ENCODE measurements at places on chromosomes 4 and X.
A peak's percentile ranks its signal among the peaks of the same experiment; 100 is the strongest.

- DNase-seq, result peak; percentile 73
Measured at GRCh38 chr4:6200011-6200921, at the start of gene JAKMIP1. JAKMIP1 (minus strand) TSS chr4:6200549; CDS start chr4:6112850, 87,699 bp downstream.

DNA sequence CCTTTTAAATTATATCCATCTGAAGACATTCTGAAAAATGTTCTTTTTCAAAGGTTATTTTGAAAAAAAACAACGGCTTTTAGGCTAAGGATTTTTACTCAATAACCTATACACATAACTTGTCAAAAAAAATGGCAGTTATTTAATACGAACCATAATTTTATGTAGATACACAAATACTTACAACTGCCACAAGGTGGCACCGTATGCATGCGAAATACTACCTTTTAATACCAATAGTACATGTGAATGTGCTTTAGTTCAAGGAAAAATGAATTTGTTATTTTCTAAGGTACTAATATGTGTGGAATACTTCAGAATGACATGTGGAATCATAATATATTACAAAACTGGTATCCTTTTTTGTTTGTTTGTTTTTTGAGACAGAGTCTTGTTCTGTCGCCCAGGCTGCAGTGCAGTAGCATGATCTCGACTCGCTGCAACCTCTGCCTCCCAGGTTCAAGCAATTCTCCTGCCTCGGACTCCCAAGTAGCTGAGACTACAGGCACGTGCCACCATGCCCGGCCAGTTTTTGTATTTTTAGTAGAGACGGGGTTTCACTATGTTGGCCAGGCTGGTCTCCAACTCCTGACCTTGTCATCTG lies 4.6 kb upstream of the MAD2L1 start:
- no peak for DNase-seq

- no peak for DNase-seq
Measured at GRCh38 chrX:14694611-14695010, 165.3 kb downstream of the GLRA2 start.

GRCh38 chr4:88268913-88269312 lies 15.4 kb downstream of the PPM1K start:
- DNase-seq, result no peak

GRCh38 chr4:52675111-52675510 lies 16.0 kb upstream of the USP46 start:
- no peak for DNase-seq

- DNase-seq, result no peak
Measured at GRCh38 chrX:114842181-114842580, 175.2 kb downstream of the IL13RA2 start.

- no peak for DNase-seq
Measured at GRCh38 chrX:10098270-10098713, 58.5 kb upstream of the CLCN4 start.

- DNase-seq, result no peak
Measured at GRCh38 chr4:141387299-141387698, 166.6 kb downstream of the ZNF330 start.

- DNase-seq, result no peak
Measured at GRCh38 chr4:4719436-4719835, 140.0 kb upstream of the MSX1 start.

DNA sequence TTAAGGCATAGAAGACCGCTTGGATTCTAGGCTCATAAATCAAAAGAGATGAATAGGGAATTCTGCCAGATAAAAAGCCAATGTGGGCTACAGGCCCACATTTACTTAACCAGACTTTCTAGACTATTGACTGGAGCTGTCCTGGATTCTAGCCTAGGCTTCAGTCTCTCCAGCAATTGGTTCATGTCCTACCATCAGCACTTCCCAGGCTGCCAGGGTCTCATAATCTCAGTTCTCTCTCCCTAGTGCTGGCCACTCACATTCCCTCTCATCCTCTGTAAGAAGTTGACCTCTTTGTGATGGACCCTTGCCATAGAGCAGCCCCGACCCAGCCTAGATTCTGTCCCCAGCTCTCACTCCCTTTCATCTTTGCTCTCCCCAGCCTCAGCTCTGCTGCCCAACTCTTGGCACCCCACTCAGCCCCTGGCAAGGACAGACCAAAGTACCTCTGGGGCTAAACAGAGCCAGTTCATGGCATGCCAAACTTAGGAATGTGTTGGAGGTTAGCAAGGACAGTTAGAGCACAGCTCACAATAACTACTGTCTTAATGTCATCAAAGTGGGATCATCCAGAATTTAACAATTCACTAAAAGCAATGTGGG lies 396.2 kb downstream of the INPP4B start:
- no peak for DNase-seq

DNA sequence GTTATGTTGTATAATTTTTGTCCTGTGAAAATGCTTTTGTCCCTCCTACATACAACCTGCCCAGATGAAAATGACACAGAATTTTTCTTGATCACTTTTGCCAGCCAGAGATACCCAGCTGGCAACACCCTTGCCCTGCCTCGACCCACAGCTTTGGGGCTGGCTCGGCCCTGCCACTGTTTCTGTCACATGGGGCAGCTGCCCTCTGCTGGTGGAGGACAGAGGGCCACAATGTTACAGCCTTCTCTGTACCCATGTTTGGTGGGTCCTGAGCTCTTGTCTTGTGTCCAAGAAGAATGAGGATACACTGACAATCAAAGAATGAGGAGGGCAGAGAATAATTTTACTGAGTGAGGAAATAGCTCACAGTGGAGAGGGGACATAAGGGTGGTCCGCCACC lies 31.1 kb downstream of the BMP15 start:
- no peak for DNase-seq

DNA sequence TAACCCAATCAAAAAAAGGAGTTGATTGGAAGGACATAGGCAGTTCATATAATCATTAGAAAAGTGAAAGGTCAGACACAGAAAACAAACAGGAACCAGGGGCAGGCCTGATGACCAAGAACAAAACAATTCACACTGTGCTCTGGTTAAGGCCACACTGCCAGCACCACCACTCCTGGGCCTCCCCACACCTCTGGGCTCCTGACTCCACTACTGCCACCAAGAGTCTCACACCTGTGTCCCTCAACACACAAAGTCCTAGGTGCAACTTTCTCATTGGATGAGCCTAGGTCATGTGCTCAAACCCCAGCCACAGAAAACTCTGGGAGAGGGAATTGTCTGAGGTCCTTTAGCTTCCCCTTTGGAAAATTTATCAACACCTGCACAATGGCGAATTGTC lies 11.1 kb upstream of the FAM9C start:
- DNase-seq, result no peak

DNA sequence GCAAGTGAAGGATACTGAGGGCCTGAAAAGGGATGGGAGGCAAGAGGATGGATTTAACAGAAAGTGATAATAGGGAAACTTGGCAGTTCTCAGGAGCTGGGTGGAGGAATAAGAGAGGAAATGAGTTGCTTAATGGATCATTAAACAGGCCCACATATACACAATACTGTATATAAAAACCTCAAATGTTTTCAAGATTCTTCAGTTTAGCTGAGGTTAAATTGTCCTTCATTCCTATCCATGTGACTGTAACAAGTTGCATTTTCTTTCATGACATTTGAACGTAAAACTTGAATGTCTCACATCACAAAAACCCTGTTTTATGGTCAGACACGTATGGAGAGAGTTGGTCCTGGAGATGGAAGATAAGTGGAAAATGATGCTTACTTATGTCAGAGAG lies 76.5 kb upstream of the PLAC8 start:
- DNase-seq, result no peak

DNA sequence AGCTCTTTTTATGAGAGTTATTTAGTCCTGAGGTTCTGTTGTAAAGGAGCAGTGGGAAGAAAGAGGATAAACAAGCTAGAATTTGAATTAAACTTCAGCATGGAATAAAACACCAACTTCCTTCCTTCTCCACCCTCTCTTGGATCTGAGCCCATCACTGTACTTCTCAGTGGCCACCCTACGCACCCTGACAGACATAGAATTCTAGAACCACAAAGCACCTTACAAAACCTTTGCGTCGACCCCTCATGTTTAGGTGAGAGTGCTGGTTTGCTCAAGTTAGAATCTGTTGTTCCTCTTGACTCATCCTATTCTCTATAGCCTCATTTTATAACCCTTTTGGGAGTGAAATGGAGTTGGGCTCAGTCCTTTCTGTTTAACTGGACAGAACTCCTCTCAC lies 84.6 kb upstream of the RPL34 start:
- no peak for DNase-seq

- DNase-seq, result no peak
Measured at GRCh38 chr4:82809619-82810018, 11.0 kb upstream of the SCD5 start.

DNA sequence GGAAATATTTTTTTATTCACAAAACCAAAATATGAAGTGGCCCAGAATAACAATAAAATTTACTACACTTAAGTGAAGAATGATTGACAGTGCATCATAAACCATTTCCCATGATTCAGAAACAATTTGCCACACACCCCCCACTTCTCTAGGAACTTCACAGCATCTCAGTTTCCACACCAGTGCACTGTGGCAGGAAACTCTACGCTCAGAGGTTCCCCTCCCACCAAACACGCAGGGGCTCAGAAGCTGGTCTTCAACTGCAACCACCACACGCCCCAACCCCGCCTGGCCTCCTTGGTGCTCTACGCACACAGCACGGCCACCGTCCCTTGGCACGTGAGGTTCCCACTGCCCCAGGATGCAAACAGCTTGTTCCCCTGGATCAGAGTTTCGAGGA lies 63.7 kb downstream of the ZFYVE28 start:
- DNase-seq, result peak; percentile 13

DNA sequence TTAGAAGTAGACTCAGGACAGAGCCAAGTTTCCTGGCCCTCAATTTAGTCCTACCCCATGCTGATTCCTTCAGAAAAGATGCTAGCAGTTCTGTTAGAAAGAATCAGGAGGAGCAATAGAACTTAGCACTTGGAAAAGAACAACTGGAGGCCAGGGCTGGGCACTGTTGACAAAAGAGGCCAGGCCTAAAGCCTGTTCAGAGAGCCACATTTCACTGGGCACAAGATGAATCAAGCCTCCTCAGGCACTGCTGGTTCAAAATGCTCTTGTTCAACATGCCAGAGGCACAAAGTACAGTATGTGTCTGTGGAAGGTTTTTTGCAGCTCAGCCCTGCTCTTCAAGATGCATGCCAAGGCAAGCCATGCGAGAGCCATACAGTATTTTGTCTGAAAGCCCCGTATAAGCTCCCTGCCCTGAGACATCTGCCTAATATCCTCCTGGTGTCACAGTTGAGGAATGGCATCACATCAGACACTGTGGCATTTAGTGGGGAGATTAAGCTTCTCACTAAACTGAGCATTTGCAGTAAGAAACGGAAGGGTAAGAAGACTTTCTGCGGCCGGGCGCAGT lies 53.7 kb downstream of the RASL11B start:
- no peak for DNase-seq

- DNase-seq, result no peak
Measured at GRCh38 chr4:24650849-24651640, 66.7 kb upstream of the DHX15 start.

- no peak for DNase-seq
Measured at GRCh38 chr4:56200275-56200674, 187.0 kb downstream of the AASDH start.

DNA sequence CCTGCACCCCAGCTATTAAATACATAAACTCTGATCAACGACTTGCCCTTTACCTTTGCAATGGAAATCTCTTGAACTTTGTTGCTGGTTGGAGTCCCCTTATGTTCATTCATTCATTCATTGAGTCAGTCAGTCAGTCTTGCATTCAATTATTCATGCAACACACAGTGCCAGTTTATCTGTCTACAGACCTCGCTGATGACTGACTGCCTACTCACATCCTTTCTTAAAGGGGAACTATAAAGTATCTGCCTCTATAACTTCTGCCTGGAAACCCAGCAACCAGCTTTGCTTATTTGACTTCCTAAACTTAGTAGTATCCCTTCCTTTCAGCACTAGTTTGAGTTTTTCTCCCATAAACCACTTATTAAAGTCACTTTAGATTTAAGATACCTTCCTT lies 620.8 kb upstream of the ADGRL3 start:
- no peak for DNase-seq

GRCh38 chr4:122823476-122823875 lies 3.2 kb upstream of the FGF2 start:
- DNase-seq, result no peak

DNA sequence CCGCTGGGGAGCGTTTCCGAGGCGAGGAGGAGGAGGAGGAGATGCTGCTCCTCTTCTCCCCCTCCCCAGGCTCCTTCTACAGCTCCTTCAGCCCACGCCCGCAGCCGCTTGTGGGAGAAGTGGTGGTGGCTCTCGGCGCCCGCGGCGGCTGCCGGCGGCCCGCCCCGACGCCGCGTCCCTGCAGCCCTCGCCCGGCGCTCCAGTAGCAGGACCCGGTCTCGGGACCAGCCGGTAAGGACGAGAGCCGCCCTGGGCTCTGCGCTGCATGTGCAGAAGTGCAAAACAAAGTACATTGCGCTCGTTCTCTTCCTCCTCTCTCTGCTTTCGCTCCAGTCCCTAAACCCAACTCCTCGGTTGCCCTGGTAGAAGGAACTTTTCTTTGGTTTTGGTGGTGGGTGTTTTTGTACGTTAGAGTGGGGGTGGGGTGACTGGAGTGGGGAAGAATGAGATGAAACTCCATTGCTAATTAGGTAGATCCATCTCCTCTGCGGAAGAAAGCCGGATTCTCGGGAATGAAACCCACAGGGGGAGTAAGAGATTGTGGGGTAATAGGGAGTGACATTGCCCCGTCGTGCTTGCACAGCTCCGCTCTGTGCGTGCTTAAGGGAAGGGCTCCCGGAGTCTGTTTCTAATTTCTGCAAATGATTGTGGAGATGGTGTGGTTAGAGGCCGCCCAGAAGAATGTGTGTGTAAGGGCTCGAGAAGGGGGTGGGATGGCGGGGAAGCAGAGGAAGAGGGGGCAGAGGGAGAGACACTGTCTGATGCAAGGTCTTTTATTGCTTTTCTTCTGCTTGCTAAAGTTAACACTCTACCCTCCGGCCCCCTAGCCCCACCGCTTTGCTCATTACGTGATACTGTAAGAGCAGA lies 677 bp downstream of the PTPN13 start:
- DNase-seq, result no peak

DNA sequence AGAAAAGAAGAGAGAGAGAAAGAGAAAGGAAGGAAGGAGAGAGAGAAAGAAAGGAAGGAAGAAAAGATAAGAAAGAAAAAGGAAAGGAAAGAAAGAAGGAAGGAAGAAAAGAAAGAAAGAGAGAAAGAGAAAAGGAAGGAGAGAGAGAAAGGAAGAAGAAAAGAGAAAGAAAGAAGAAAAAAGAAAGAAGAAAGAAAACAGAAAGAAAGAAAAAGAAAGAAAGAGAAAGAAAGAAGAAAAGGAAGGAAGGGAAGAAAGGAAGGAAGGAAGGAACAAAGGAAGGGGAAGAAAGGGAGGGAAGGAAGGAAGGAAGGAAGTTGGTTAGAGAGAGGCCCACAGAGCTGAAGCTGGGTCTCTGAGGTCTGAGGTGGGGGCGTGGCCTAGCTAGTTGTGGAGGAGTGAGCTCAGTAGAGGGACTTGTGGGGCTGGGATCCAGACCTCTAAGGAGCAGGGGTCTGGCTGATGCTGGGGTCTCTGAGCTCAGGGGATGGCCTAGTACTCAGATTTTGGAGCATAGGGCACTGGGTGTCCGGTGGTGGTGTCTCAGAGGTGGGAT lies 27.1 kb upstream of the PDZD4 start:
- DNase-seq, result no peak

GRCh38 chr4:73573794-73574528 lies 46.3 kb downstream of the RASSF6 start:
- no peak for DNase-seq

All from stimulated activated CD8-positive, alpha-beta memory T cell treated with anti-CD3 and anti-CD28 coated beads, Interleukin-15, amount 100 ng/mL, for 48 hours (primary cell).